ENCODE measurements at places on chromosomes 4 and X.

DNA sequence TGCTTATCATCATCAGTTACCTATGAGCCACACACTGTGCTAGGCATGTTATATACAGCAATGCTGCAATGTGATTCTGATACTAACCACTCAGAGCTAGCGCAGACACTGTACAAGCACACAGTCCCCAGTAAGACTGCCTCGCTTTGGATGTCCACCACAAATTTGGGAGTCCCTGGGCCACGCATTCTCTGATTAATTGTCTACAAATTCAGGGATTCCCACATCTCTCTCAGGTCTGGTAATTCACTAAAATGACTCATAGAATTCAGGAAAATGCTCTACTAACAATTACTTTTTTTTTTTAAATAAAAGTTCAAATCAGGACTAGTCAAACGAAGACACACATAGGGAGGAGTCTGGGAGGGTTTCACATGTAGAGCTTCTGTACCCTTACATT is 652.1 kb upstream of the AADAT start:
- DNase-seq = no peak

DNA sequence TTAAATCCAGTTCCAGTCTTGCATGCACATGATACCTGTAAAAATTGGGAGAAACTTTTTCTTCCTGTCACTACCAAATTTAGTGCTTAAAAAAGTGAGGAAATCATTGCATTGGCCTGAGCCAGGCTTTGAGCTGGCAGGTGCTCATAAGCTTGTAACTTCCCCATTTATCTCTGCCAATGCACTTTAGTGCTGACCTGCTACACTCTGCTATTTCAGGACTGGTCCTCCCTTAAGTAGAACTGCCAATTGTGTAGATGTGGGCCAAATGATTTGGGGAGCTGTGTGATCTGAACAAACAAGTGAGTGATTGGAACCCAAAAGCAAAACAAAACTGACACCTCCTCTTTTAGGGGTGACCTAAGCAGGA is 51.8 kb downstream of the ZNF827 start:
- DNase-seq = no peak

DNA sequence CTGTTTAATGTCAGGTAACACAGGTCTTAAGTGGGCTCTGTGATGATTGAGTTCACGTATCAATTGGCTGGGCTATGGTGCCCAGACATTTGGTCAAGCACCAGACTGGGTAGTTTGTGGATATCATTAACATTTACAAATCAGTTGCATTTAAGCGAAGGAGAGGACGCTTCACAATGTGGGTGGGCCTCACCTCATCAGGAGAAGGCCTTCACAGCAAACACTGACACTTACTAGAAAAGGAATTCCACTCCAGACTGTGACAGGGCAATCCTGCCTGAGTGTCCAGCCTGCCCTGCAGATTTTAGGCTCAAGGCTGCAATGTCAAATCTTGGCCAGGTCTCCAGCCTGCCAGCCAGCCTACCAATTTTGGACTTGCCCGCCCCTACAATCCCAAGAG is 270.3 kb downstream of the DHRSX start:
- DNase-seq = no peak

DNA sequence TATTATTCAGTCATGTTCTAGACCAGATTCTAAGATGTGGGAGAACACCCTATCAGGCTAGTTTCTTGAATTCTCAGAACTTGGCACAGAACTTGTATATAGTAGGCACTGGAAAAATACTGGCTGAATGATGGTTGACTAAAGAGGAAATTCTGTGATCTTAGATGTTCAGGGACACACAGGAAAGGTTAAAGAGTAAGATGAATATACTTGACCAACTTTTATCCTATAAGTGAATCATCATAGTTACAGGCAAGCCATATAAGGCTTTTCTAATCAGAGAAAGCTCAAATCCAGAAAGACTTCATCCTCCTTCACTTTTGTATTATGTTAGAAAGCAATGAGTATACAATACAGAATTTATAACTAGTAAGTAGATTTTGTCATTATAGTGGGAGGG is 53.8 kb downstream of the SEPTIN11 start:
- DNase-seq = no peak

DNA sequence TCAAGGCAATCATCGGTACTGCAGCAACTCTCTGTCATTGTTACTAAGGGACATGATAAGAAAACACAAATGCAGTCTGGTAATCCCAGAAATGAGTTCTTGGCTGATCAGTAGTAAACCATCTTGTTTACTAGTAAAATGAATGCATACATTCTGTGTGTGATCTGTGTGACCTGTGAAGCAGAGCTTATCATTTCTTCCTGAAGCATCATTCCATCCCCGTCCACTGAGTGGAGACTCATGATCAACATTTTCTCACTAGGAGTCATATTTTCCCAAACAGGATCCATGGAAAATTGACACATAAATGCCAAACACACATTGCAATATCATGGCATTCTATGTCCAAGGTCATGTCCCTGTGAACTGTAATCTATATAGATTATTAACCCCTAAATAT is 226.1 kb downstream of the ANKRD50 start:
- DNase-seq = no peak

- no peak for DNase-seq
Observed at GRCh38 chr4:5639556-5639955, 68.8 kb downstream of the EVC2 start.

Data from CD4-positive, alpha-beta T cell treated with Interleukin-1 beta for 1 hour (primary cell).